Transverse colon (tissue), 4 donors: ENCODE measurements at places on chromosomes 2 and 18. TPM values are rescaled to one million over a fixed set of nuclear protein-coding genes. Genes with fewer than 3 reads are reported as not detected.

The FEZ2 gene
- total RNA-seq = 40.0 TPM

The GMCL1 gene
- total RNA-seq = 21.7 TPM

The ICA1L gene
- total RNA-seq = 6.2 TPM

DNA sequence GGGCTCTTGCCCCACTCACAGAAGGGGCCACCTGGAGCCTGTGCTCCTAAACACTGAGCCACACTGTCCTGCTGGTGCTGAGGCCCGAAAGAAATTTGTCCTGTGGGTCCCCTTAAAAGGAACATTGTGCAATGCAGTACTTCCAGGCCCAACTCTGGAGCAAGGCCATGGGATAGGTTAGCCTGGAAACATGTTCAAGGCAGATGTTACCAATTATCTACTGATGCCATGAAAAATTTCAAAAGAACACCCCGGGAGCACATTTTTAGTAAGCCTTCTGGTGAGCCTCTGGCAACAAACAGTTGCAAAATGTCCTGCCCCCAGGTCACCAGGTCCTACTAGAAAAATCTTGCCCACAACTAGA is 12.3 kb upstream of the PTMA start:
- DNase-seq = no peak

- no peak for DNase-seq
Observed at GRCh38 chr2:112164876-112165275, 26.7 kb downstream of the FBLN7 start.

DNA sequence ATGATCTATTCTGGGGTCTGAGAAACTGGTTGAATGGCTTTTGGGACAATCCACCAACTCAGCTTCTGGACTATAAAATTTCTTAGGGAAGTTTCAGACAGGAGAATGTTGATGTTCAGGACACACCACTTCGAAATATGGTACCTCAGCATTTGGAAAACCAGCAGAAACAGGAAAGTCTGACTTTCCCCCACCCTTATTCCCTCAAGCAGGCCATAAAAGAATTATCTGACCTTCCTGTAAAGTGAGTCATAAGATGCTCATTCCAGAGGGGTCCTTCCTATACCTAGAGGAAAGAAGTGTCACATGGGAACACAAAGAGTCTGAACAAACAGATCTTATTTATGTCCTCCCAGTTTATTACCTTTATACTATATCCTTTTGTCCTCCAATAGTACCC is 415.0 kb downstream of the CPS1 start:
- no peak for DNase-seq
